Activated CD4-positive, alpha-beta T cell treated with anti-CD3 and anti-CD28 coated beads, Interleukin-2, Interleukin-6, amounts not matched to agents 100 ng/mL and 50 ng/mL, durations not matched to agents 16 hours and 8 hours (primary cell): ENCODE measurements at places on chromosomes 13 and 19.
A peak's percentile ranks its signal among the peaks of the same experiment; 100 is the strongest.

DNA sequence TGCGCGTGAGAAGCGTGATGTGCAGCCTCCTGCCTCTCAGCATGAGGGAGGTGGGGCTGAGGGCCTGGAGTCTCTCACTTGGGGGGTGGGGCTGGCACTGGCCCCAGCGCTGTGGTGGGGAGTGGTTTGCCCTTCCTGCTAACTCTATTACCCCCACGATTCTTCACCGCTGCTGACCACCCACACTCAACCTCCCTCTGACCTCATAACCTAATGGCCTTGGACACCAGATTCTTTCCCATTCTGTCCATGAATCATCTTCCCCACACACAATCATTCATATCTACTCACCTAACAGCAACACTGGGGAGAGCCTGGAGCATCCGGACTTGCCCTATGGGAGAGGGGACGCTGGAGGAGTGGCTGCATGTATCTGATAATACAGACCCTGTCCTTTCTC lies 8.7 kb downstream of the CD177 start:
- no peak for DNase-seq

- DNase-seq: no peak
Measured at GRCh38 chr13:44148159-44148914, 225.3 kb upstream of the SERP2 start.

DNA sequence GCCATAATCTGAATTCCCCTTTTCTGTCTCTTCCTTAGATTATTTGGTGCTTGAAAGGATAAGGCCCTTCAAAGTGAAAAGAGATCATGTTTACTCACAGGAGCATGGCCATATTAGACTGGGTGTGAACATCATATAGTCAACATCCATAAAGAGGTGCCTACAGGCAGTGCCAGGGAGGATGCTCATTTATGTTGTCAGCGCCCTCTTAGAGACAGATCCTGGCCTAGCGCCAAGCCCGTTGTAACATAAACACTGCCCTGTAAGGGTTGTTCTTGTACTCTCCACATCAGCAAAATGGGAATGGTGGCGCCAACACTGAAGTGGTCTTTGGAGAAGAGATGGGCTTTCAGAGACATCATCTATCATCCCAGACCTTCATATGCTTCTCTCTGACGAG lies 16.1 kb downstream of the PCDH8 start:
- no peak for DNase-seq

- no peak for DNase-seq
Measured at GRCh38 chr13:48644141-48644540, 9.6 kb upstream of the CYSLTR2 start.

GRCh38 chr13:95176611-95177259 lies 124.5 kb downstream of the ABCC4 start:
- peak; percentile 31 for DNase-seq

GRCh38 chr19:18450931-18451836 lies 13.3 kb upstream of the ISYNA1 start:
- peak; percentile 92 for DNase-seq

DNA sequence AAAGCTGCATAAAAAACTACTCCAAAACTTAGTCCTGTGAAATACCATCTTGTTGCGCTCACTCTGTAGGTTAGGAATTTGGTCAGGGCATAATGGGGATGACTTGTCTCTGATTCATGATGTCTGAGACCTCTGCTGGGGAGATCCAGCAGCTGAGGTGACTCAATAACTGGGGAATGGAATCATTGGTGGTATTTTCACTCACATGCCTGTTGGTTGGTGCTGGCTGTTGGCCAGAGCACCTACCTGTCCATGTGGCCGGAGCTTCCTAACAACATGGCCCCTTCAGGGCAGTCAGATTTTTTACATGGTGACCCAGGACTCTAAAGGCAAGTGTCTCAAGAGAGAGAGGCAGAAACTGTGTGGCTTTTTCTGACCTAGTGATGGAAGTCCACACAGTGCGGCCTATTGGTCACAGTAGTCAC lies 7.4 kb upstream of the ESD start:
- no peak for DNase-seq

- no peak for DNase-seq
Measured at GRCh38 chr13:113477724-113478123, 12.8 kb downstream of the DCUN1D2 start.

DNA sequence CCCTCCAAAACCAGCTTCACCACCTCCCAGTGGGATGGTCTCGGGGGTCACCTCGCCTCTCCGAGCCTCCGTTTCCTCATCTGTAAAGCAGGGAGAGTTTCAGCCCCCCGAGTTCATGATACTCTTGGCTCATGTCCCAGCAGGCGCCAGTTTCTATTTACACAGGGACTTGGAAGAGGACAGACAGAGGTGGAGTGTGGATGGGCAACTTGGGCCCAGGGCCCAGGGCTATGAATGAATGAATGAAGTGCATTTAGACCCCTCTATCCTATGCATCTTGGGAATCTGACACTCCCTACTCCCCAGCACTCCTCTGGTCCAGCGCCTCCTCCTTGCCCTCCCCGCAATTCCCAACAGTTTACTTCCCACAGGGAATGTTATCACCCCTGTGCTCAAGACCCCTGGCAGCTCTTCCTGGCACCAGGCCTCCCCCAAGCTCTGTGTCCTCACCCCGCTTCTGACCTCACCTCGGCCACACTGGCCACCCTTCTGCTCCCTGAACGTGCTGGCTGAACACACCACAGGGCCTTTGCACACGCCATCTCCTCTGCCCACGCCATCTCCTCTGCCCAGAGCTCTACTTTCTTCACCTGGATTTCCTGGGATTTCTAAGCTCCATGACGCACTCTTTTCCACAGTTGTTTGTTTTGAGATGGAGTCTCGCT lies 4.9 kb upstream of the C2CD4C start:
- no peak for DNase-seq

DNA sequence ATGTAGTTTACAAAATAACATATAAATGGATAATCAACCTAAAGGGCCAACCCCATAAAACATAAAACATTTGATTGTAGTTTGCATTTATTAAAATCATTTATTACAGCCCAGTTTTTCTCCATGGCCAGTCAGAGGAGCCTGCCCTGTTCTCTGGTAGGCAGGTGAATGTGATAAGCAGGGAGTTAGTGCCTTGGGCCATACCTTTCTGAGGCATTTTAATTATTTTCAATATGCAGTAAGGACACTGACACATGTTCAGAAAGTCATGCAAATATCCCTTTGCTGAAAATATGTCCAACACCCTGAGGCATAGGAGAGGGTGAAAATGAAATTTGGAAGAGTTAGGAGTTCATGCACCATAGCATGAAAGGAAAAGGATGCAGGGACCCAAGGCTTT lies 242.6 kb upstream of the EDNRB start:
- DNase-seq: no peak

DNA sequence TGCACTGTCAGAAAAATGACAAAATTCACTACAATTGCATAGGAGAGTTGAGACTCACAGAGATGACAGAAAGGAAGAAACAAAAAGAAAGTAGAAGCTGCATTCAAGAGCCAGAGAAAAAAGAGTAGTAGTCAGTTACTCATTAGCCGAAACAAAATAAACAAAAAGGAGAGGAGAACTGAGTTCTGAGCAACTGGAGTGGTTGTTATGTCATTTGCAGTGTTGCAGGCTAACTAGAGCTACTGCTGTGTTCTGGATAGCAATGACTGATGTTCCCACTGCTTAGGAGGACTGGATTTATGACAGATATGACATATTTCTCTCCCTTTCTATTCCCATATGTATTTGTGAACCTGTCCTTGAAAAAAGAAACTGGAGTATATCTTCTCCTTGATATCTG lies 482.6 kb downstream of the RFC3 start:
- no peak for DNase-seq

- DNase-seq: no peak
Measured at GRCh38 chr19:17951990-17952976, 14.6 kb upstream of the KCNN1 start.

DNA sequence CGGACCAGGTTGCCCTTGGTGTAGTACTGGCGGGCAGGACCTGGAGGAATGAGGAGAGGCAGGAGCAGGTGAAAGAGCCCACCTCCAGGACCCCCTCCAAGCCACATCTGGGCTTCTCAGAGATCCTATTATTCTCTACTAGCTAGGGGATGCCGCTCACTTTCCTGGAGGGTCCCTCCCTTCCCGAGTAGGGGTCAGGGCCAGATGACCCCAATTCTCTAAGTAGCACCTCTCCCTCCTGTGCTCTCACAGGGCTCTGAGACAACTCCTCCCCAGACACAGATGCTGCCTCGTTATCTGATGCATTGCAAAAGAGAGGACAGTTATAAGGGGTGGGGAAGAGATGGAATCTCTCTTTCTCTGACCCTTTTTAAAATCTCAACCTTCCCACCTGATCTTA lies 22.9 kb downstream of the GP6 start:
- no peak for DNase-seq

DNA sequence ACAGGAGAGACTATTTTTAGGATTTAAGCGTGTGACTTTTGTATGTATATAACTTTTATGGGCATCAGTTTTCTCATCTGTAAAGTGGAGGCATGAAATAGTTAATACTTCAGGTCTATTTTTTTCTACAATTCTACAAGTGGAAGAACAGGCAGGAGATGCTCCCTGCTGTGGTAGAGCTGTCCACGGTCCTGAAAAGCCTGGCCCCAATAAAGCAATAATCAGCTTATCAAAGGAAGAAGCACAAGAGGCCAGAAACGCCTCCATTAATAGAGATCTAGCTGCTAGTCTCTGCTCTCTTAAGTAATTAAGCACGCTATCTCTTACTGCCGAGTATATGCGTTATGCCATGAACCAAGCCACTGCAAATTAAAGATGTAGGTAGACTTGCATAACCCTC lies 28.0 kb upstream of the WASF3 start:
- DNase-seq: peak; percentile 27

DNA sequence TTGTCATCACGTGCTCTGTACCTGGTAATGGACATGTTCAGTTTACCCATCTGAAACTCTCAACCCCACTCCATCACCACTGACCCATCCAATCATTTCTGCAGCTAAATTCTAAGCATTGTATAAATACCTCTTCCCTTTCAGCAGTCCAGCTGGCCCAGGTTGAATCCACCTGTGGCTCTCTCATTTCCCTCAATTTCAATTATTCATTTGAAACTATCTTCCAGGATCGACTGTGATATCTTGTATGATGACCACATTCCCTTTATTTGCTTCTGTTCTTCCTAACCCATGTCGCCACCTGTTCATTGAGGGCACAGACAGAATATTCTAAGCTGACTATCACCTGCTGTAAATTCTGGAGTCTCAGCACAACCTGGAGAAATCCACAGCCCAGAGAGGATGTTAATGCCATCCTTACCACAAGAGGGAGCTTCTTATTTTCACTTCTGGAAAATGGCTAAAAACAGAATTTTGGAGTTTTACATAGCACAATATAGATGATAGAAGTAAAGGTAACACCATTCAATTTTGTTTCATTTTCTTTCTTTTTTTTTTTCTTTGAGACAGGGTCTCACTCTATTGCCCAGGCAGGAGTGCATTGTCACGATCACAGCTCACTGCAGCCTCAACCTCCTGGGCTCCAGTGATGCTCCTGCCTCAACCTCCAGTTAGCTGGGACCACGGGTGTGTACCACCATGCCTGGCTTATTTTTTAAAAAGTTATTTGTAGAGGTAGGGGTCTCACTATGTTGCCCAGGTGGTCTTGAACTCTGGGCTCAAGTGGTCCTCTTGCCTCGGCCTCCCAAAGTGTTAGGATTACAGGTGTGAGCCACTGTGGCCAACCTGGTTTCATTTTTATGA lies 38.6 kb downstream of the ZNF823 start:
- DNase-seq: peak; percentile 6

- DNase-seq: no peak
Measured at GRCh38 chr19:51274049-51274770, 23.3 kb downstream of the SIGLECL1 start.

DNA sequence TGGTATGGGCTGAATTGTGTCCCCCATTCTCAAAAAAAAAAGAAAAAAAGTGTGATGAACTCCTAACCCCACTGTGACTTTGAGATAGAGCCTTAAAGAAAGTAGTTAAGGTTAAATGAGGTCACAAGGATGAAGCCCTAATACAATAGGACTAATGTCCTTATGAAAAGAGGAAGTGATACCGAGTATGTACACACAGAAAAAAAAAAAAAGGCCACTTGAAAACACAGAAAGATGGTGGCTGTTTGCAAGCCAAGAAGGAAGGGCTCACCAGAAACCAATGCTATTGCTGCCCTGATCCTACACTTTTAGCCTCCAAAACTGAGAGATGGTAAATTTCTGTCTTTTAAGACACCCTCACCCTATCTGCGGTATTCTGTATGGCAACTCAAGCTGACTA lies 955.6 kb downstream of the PCDH17 start:
- no peak for DNase-seq

DNA sequence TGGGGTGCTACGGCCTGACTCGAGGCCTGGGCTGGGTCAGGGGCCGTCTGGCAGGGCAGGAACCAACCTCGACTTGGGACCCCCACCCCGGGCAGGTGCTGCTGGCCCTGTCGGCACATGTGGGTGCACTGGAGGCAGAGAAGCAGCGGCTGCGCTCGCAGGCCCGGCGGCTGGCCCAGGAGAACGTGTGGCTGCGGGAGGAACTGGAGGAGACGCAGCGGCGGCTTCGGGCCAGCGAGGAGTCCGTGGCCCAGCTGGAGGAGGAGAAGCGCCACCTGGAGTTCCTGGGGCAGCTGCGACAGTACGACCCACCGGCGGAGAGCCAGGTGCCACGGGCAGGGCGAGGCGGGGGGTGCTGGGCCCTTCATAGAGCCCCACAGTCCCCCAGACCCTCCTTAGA lies 5.9 kb downstream of the KLC3 start:
- DNase-seq: no peak

GRCh38 chr13:89115307-89115706 lies 1444.1 kb downstream of the SLITRK5 start:
- no peak for DNase-seq

DNA sequence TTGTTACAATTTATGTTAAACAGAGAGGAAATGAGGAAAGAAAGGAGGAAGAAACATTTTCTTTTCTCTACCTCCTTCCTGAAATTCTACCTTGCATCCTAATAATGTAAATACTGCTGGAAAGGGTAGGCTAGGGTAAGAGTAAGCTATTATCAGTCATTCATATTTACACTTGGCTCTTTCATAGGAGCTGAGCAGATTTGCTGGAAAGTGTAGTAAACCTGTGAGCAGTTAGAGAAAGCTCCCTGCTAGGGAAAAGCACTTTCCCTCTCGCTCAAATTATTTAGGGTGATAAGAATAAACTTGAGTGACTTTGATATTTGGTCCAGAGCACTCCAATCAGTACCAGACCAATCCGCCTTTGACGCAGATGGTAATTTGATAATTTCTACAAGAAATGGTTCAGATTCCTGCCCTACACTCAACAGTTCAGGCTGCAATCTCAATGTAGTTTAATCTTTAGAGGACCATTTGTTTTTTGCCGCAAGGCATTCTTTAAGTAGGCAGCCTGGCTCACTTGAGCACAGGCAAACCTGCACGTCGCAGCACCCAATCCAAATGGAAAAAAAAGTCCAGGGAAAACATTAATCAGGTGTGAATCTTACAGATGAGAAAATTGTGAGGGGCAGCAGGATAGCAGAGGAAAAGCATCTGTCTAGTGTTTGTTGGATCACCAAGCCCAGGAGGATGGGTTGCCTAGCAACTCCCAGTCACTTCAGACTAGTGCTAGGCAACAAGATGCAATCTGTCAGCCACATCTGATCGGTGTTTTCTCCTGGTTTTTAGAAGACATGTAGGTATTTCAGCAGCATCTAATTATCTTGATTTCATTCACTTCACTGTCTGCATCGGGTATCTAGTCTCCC lies 68.6 kb upstream of the KL start:
- no peak for DNase-seq

- peak; percentile 65 for DNase-seq
Measured at GRCh38 chr19:2032296-2032941, 16.9 kb upstream of the BTBD2 start.

GRCh38 chr13:42688821-42689220 lies 92.6 kb upstream of the FAM216B start:
- DNase-seq: no peak
